ENCODE measurements at places on chromosomes 3 and 15. TPM values are rescaled to one million over a fixed set of nuclear protein-coding genes. Genes with fewer than 3 reads are reported as not detected.

The ZNF80 gene
- total RNA-seq, result 0.04 TPM

GRCh38 chr3:87414271-87414670 lies 137.9 kb upstream of the POU1F1 start:
- H3K4me3 ChIP-seq, result no peak overlapping the region
- no peaks in the 10 kb centered on the region for H3K36me3 ChIP-seq
- no peak for DNase-seq
- no peaks in the 10 kb centered on the region for H3K27me3 ChIP-seq
- H3K4me1 ChIP-seq, result no peaks in the 10 kb centered on the region
- H3K27ac ChIP-seq, result no peak overlapping the region

- H3K27ac ChIP-seq, result peak overlapping the region; percentile 49
- no peak for DNase-seq
- H3K27me3 ChIP-seq, result no peaks in the 10 kb centered on the region
Measured at GRCh38 chr3:100333970-100334487, 528 bp upstream of the NIT2 start.

GRCh38 chr3:176032043-176032442 lies 1165.2 kb downstream of the TBL1XR1 start:
- DNase-seq, result no peak
- no peak overlapping the region for H3K27ac ChIP-seq
- no peaks in the 10 kb centered on the region for H3K4me1 ChIP-seq
- no peaks in the 10 kb centered on the region for H3K36me3 ChIP-seq

The TM4SF4 gene
- total RNA-seq, result 0.09 TPM

The GOLGA6L9 gene
- total RNA-seq, result 1.1 TPM

DNA sequence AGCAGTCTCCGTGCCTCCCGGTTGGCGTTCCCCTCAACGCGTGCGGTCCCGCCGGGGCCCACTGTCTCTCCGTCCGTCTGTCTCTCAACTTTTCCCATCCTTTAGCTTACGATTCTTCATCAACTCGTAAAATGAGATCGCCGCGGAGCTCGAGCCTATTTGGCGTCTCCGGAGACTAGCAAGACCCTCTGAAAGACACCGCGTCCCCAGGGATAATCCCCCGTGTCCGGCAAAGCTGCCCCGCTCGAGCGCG lies 3.4 kb downstream of the GATA2 start:
- peaks cover 100% of the 10 kb centered on the region for H3K27me3 ChIP-seq
- H3K27ac ChIP-seq, result peak overlapping the region; percentile 51
- H3K4me1 ChIP-seq, result peaks cover 63% of the 10 kb centered on the region
- H3K4me3 ChIP-seq, result peak overlapping the region; percentile 38

The NANOGP8 gene
- 0.27 TPM for total RNA-seq

The ERC2 gene
- 2.0 TPM for total RNA-seq

- H3K27ac ChIP-seq, result peak overlapping the region; percentile 69
- H3K36me3 ChIP-seq, result no peaks in the 10 kb centered on the region
- peak overlapping the region; percentile 31 for H3K4me3 ChIP-seq
- DNase-seq, result peak; percentile 67
- no peaks in the 10 kb centered on the region for H3K27me3 ChIP-seq
Measured at GRCh38 chr3:16838561-16838960, 46.2 kb upstream of the PLCL2 start.

The SUSD5 gene
- 1.6 TPM for total RNA-seq

The AMOTL2 gene
- 52.6 TPM for total RNA-seq

DNA sequence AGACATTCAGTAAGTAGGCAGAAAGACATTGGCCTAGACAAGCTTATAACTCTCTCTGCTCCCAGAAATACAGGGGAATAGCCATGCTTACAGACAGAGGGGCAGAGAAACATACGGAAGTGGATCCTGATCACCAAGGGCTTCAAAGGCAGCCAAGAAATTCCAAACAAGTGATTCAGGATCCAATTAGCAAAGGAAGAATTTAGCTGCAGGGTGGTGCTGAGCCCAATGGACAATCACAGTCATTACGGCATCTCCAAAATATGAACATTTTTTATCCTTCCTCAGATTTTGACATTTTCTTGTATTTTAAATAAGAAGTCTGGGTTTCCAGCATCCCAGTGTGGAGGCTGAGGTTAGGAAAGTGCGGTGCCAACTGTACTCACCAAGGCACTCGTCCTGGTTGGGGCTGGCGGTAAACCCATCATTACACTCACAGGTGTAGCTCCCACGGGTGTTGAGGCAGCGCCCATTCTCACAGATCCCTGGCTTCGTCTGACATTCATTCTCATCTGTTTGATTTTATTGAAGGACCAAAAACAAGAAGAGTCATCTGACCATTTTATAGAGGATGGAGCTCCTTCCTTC lies 96.8 kb downstream of the DUT start:
- H3K4me1 ChIP-seq, result no peaks in the 10 kb centered on the region
- H3K36me3 ChIP-seq, result peaks cover 69% of the 10 kb centered on the region
- no peak overlapping the region for H3K4me3 ChIP-seq

DNA sequence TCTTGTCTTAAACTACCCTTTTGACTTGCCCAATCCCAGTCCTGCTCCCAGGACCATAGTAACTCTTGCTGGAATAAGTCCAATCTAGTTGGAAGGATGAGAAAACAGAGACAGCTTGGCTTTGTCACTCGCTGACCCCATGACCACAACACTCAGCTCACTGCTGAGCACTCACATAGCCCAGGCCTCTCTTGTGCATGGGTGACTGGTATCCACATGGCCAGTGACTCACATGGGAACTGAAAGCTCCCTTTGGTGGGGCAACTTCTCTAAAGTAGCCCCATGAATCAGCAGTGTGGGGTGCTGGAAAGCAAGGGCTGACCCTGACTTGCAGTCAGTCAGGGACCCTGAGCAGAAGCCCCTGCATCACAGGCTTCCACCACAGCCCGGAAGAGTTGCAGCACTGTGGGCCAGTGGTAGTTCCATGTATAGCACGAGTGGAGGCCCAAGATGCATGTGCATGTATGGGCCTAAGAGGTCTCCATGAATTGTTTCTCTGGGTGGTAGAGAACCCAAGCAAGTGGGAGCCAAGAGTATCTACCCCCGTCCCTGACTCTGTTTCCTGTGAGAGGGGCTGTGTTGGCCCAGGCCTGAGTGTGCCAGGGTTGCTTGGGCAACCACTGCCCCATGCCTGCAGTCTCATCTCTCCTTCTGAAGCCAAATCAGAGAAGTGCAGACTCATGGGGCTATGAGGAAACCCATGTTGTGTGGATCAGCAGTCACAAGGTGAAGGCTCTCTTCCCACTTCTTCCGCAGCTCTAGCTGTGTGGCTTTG lies 62.1 kb upstream of the XCR1 start:
- H3K4me3 ChIP-seq, result no peak overlapping the region
- peak overlapping the region; percentile 74 for H3K27ac ChIP-seq
- H3K27me3 ChIP-seq, result peaks cover 3% of the 10 kb centered on the region

DNA sequence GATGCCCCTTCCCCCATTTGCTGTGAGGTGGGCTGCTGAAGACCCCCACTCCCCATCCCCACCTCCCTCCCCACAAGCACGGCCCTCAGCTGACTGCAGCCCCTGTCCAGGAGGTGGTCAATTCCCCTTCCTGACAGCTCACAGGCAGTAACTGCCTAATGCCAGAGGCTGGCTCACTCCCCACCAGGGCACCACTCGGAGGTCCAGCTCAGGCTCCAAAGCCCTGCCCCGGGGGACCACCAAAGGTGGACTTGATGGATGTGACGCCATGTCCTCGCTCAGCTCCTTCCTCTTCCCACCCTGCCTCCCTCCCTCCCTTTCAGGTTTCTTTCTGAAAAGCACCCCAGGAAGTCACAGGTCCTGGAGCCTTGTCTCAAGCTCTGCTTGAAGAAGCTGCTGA lies 82.8 kb downstream of the MEGF11 start:
- H3K27me3 ChIP-seq, result peaks cover 20% of the 10 kb centered on the region
- no peak overlapping the region for H3K4me3 ChIP-seq
- no peaks in the 10 kb centered on the region for H3K4me1 ChIP-seq

The ARPIN gene
- 10.1 TPM for total RNA-seq

GRCh38 chr15:33395321-33395720 lies 84.6 kb downstream of the RYR3 start:
- no peak for DNase-seq
- no peak overlapping the region for H3K4me3 ChIP-seq
- H3K4me1 ChIP-seq, result peaks cover 16% of the 10 kb centered on the region
- H3K27me3 ChIP-seq, result no peaks in the 10 kb centered on the region

GRCh38 chr3:192901435-192901834 lies 16.2 kb downstream of the MB21D2 start:
- H3K27me3 ChIP-seq, result no peaks in the 10 kb centered on the region
- H3K4me1 ChIP-seq, result peaks cover 19% of the 10 kb centered on the region
- H3K4me3 ChIP-seq, result no peak overlapping the region
- no peak for DNase-seq
- peaks cover 2% of the 10 kb centered on the region for H3K36me3 ChIP-seq
- no peak overlapping the region for H3K27ac ChIP-seq

The CKMT1B gene
- not detected for total RNA-seq

GRCh38 chr3:169996063-169996462 lies 29.5 kb downstream of the SEC62 start:
- H3K4me3 ChIP-seq, result no peak overlapping the region
- no peaks in the 10 kb centered on the region for H3K27me3 ChIP-seq
- H3K4me1 ChIP-seq, result no peaks in the 10 kb centered on the region
- no peak for DNase-seq
- peaks cover 21% of the 10 kb centered on the region for H3K36me3 ChIP-seq

- no peak overlapping the region for H3K4me3 ChIP-seq
- no peak for DNase-seq
- H3K27ac ChIP-seq, result no peak overlapping the region
- H3K27me3 ChIP-seq, result no peaks in the 10 kb centered on the region
Measured at GRCh38 chr3:31300456-31301443, 232.0 kb upstream of the STT3B start.

- no peak overlapping the region for H3K27ac ChIP-seq
- H3K36me3 ChIP-seq, result no peaks in the 10 kb centered on the region
- H3K4me3 ChIP-seq, result no peak overlapping the region
- no peaks in the 10 kb centered on the region for H3K27me3 ChIP-seq
Measured at GRCh38 chr3:71498543-71498942, 85.0 kb downstream of the FOXP1 start.

GRCh38 chr15:95829062-95829461 lies 501.4 kb upstream of the NR2F2 start:
- peaks cover 3% of the 10 kb centered on the region for H3K4me1 ChIP-seq
- H3K4me3 ChIP-seq, result no peak overlapping the region
- no peak overlapping the region for H3K27ac ChIP-seq
- no peaks in the 10 kb centered on the region for H3K36me3 ChIP-seq
- no peaks in the 10 kb centered on the region for H3K27me3 ChIP-seq

GRCh38 chr15:40333922-40334492 lies 6.7 kb downstream of the CCDC9B start:
- peak overlapping the region; percentile 84 for H3K27ac ChIP-seq

DNA sequence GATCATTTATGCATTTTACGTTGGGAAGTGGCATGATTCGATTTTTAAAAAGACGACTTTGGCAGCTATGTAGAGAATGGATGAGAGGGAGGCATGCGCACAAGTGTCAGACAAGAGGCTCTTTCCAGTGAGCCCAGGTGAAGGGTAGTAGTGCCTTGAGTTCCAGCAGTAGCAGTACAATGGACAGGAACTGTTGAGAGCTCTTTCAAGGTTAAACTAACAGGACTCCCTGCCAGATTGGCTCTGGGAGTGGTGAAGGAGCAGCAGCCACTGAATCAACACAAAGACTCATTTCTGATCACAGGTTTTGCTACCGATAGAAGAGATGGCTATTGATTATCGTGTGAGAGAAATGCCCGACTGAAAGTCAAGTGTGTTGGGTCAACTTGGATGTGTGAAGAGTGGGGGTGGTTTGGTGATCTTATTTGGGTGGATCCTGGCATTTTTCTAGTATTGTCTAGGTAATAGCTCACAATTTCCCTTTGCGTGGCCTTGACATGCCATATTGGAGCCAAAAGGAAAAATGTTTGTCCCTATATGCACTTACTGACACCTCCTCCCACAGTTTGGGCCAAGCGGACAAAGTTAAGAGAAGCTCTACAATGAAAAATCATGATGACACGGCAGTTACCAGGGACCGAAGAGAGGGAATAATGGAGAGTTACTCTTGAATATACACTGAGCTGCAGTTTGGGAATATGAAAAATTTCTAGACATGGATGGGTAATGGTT lies 81.6 kb upstream of the MDFIC2 start:
- H3K27me3 ChIP-seq, result no peaks in the 10 kb centered on the region
- no peak overlapping the region for H3K27ac ChIP-seq
- H3K4me1 ChIP-seq, result no peaks in the 10 kb centered on the region
- H3K36me3 ChIP-seq, result no peaks in the 10 kb centered on the region
- DNase-seq, result no peak

The THSD4 gene
- 30.7 TPM for total RNA-seq

DNA sequence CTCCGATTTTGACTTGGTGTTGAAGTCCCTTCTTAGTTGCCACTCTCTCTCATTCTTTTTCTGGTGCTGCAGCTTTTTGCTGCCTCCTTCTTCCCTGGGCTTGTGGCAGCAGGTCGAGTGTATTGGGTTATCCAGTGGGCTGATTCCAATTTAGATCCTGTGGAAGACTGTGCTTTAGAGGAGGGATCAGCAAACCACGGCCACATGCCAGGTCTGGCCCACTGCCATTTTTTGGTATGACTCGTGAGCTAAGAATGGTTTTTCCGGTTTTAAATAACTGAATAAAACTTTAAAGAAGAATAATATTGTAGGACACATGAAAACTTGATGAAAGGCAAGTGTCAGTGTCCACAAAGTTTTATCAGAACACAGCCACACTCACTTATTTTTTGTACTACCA lies 330.5 kb downstream of the ROBO2 start:
- no peak overlapping the region for H3K4me3 ChIP-seq
- H3K4me1 ChIP-seq, result no peaks in the 10 kb centered on the region
- H3K27ac ChIP-seq, result no peak overlapping the region
- no peaks in the 10 kb centered on the region for H3K27me3 ChIP-seq

- no peak overlapping the region for H3K27ac ChIP-seq
- no peaks in the 10 kb centered on the region for H3K27me3 ChIP-seq
- H3K36me3 ChIP-seq, result no peaks in the 10 kb centered on the region
- DNase-seq, result no peak
Measured at GRCh38 chr3:197913641-197914380, 36.2 kb upstream of the RPL35A start.

DNA sequence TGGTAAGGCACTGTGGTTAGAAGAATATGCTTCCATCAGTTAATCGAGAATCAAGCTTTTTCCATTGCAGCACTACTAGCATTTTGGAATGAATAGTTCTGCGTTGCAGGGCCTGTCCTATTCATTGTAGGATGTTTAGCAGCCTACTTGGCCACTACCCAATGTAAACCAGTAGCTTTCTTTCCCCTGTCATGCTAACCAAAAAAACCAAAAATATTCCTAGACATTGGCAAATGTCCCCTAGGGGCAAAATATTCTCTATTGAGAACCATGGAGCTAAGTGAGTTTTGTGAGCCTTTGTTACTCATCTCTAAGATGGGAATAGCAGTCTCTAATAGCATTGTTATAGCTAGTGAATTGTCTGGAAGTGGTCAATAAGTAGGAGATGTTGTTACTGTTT lies 187.2 kb downstream of the CADPS start:
- no peak for DNase-seq
- no peaks in the 10 kb centered on the region for H3K36me3 ChIP-seq
- peaks cover 2% of the 10 kb centered on the region for H3K4me1 ChIP-seq
- H3K4me3 ChIP-seq, result no peak overlapping the region
- no peak overlapping the region for H3K27ac ChIP-seq
- H3K27me3 ChIP-seq, result no peaks in the 10 kb centered on the region

Data from muscle of leg (tissue), 16 donors.